ENCODE measurements at places on chromosomes 4 and X.
A peak's percentile ranks its signal among the peaks of the same experiment; 100 is the strongest.

GRCh38 chr4:107219681-107220080 lies 183.6 kb upstream of the DKK2 start:
- DNase-seq, result no peak

DNA sequence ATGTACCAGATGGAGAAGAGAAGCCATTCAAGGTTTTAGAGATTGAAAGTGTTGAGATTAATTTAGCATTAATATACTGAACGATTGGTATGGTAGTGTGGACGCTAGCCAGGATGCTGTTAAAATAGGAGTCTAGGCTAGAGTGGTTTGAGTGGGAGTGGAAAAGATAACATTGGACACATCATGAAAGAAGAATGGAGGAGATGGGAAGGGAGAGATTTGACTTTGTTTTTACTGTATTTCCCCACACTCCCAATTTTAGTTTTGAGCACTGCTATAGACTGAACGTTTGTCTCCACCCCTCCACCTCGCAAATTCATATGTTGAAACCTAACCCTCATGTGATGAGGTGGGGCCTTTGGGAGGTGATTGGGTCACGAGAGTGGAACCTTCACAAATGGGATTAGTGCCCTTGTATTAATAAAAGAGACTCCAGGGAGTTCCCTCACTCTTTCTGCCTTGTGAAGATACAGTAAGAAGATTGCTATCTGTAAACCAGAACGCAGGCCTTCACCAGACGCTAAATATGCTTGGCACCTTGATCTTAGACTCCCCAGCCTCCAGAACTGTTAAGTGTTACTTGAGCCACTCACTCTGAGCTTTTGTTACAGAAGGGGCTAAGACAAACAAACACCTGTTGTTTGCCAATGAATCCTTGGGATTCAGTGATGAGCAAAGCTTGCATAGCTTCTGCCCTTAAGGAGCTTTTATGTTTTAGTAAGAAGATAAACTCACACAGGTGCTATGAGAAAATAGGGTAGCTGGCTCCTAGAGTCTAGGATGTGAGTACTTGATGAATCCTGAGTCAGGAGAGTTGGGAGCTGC lies 25.8 kb downstream of the USP9X start:
- peak; percentile 4 for DNase-seq

- no peak for DNase-seq
These were observed 201.7 kb downstream of the NLGN4X start for GRCh38 chrX:6026980-6027379.

GRCh38 chrX:150757371-150757770 lies 64.2 kb downstream of the MTMR1 start:
- DNase-seq, result no peak

DNA sequence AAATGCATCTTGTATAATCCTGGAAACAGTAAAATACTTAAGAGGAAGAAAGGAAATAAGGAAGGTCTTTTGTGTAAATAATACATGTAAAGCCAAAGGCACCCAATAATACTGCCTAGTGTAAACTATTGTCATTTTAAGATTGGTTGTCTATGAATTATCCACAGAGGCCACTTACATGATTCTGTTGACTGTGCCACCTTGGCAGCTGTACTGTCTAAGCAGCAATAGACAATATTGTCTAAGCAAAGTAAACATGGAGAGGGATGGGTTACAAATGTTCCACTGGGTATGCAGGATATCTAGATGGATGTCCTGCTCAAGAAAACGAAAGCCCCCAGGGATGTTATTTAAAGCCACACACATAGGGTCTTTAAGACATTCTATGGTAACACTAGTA lies 19.4 kb downstream of the BEND4 start:
- no peak for DNase-seq

GRCh38 chr4:25813448-25814106 lies 49.2 kb downstream of the SEL1L3 start:
- no peak for DNase-seq

Data from CD4-positive, alpha-beta T cell treated with Interleukin-15 for 4 hours (primary cell).